ENCODE measurements at places on chromosomes 5 and 9. TPM values are rescaled to one million over a fixed set of nuclear protein-coding genes. Genes with fewer than 3 reads are reported as not detected.

The LCN10 gene
- not detected for total RNA-seq

The MAMDC2 gene
- 6.6 TPM for total RNA-seq

The PCDHB11 gene
- total RNA-seq = 0.06 TPM

- no peak for DNase-seq
Measured at GRCh38 chr5:40490464-40491111, 189.1 kb upstream of the PTGER4 start.

DNA sequence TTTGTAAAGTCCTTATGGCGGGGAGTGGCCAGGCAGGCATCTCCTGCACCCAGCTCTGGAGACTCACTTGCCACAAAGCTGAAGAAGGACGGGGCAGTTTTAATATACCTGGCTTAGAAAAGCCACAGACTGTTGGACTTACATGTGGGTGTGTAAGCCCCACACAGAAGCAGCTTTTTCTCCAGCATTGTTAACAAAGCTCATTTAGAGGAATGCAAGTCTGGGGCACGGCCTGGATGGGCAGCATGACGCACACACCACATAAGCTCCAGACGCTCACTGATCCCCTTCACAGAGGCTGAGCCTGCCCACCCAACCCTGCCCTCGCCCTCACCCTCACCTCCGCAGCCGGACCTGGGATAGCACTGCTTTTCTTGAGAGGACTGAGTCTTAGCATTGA, 58.0 kb upstream of the PDE8B start:
- DNase-seq = no peak

- no peak for DNase-seq
Measured at GRCh38 chr5:132767150-132767549, 9.9 kb downstream of the SEPTIN8 start.

The GTF2H2 gene
- 36.0 TPM for total RNA-seq

The PCDHA1 gene
- not detected for total RNA-seq

DNA sequence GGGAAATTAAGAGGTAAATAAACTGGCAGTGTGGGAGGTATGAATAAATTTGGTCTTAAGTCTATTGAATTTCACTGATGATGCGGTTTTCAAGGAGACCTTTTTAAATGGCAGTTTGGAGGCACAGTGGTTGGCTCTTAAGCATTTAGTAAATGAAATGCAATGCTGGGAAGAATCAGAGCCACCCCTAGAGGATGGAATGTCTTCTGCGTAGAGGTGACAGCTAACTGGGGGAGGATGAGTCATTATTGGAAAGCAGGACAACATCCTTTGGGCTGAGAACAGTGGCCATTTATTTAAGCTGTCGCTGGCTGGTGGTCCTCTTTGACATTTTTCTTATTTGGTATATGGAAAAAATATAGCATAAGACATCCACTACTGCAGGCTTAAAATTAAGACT, 163.2 kb downstream of the SH3GL2 start:
- DNase-seq = no peak

The LAMC3 gene
- 0.29 TPM for total RNA-seq

Measured in epithelial cell of proximal tubule (primary cell).